ENCODE measurements at places on chromosomes 6 and 20. TPM values are rescaled to one million over a fixed set of nuclear protein-coding genes. Genes with fewer than 3 reads are reported as not detected.
A peak's percentile ranks its signal among the peaks of the same experiment; 100 is the strongest.

Gene TSPO2
- total RNA-seq = not detected

DNA sequence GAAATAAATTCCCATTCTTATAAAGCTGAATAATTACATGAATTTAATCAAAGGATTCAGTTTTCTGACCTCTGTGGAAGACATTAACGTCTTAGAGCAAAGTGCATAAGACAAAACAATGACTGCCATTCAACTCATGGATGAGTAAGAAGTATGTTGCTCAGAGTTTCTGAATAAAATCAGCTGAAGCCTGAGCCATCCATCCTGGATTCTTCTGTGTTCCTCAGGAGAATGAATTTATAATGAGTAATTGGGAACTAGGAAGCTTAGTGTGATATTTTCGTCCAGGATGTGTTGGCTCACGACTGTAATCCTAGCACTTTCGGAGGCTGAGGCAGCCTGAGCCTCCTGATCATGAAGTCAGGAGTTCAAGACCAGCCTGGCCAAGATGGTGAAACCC, 62.8 kb downstream of the PERP start:
- no peaks in the 10 kb centered on the region for H3K27me3 ChIP-seq
- H3K4me1 ChIP-seq = no peaks in the 10 kb centered on the region
- DNase-seq = no peak
- H3K36me3 ChIP-seq = no peaks in the 10 kb centered on the region
- no peak overlapping the region for H3K27ac ChIP-seq

Gene EPHA7
- total RNA-seq = 118 TPM

DNA sequence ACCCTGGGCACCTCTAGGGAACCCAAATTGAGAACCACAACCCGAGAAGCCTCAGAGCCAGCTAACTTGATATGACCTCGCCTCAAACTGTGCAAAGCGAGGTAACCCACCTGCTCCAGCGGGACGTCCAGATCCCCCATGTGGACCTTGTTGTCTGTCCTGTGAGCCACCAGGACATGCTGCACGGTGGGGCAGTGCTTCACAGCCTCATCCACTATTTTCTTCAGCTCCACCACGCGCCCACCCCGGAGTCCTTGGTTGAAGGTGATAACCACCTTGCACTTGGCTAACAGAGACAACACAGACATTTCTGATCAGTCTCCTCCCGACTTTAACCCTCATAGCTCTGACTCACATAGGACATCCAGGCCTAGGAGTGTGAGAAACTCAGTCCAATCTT, 30.8 kb upstream of the APMAP start:
- peaks cover 53% of the 10 kb centered on the region for H3K36me3 ChIP-seq
- peak overlapping the region; percentile 25 for H3K27ac ChIP-seq
- DNase-seq = no peak
- no peaks in the 10 kb centered on the region for H3K27me3 ChIP-seq
- H3K4me3 ChIP-seq = no peak overlapping the region
- H3K4me1 ChIP-seq = peaks cover 65% of the 10 kb centered on the region

GRCh38 chr20:50044353-50044960, 61.7 kb downstream of the SNAI1 start:
- no peak overlapping the region for H3K4me3 ChIP-seq
- DNase-seq = no peak
- no peaks in the 10 kb centered on the region for H3K27me3 ChIP-seq
- no peak overlapping the region for H3K27ac ChIP-seq
- no peaks in the 10 kb centered on the region for H3K36me3 ChIP-seq
- peaks cover 5% of the 10 kb centered on the region for H3K4me1 ChIP-seq

Measured in stomach (tissue), 19 donors.